ENCODE measurements at places on chromosomes 6 and 20.

- no peak for DNase-seq
Observed at GRCh38 chr20:4613184-4613583, 108.5 kb upstream of the PRND start.

GRCh38 chr6:144581812-144582537 is 296.8 kb downstream of the UTRN start:
- DNase-seq: peak; percentile 18

- DNase-seq: peak; percentile 46
Observed at GRCh38 chr6:14658886-14659561, 541.5 kb downstream of the CD83 start.

DNA sequence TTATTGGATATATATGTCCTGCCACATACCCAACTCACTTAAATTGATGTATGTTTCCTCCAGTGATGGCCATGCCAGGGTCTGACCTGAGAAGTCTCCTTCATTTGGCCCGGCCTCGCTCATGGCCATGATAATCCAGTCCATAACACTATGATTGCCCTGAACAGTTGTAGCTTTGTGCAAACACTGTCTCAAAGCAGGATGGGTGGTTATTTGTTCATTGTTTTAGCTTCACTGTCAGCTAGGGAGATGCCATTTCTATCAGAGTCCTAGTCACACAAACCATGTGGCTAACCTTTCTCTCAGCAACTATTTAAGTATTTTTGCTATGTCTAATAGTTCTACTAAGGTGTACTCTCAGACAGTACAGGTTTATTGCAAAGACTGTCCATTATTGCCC is 47.6 kb upstream of the ZNF337 start:
- DNase-seq: no peak

DNA sequence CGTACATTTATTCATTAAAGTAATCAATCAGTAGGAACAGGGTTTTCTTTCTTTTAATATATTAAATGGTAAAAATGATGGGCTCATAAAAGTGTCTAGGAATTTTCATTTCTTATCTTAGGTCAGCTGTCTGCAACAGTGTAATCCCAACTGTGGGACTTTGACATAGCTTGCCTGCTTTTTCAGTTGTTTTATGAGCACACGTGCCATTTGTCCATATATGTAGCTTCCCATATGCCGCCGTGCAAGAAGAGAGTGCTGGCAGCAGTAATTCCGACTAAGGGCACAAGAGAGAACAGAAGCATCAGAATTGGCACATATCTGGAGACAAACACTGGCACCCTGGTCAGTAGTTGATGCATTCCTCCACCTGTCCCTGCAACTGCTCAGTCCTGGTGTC is 20.9 kb upstream of the EEF1E1 start:
- no peak for DNase-seq

DNA sequence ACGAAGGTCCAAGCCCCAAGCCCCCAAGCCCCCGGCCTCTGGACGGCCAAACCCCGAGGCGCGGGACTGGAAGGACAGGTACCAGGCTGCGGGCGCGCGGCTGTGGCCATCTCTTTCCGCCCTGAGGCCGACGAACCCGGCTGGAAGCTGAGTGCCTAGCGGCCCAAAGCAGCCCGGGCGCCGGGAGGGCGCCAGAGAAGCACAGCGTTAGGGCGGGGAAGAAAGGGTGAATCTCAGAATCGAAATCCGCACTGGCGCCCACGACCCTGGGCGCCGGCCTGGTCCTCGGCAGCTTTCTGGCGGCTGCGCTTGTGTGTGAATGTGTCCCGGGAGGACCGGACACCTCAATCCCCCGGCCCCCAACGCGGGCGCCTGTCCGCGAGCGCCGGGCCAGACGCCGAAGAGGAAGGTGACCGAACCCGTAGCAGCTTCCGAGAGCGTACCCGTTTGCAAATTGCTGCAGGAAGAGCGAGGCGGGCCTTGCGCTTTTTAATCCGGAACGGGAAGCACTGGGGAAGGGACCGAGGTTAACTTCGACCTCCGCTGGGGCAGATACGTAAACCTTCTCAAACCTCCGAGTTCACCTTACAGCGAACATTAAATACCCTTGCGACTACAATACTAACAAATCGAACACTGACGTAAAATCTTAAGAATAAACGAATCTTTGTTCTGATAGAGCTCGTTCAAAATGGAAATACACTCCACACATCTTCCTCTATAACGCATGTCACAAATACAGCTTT is 2.9 kb downstream of the NRN1 start:
- peak; percentile 54 for DNase-seq

DNA sequence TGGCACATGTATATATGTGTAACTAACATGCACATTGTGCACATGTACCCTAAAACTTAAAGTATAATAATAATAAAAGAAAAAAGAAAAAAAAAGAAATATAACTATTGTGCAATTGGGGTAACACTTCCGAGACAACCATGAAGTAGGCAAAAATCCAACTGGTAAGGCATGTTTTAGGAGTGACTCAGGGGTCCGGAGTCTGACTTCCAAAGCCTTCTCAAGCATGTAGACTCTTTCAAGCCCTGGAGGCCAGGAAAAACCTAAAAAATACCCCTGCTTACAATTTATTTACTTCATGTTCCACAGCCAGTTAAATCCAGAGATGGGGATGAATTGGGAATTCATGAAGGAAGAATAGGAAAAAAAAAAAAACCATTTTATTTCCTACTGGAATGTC is 161.3 kb upstream of the PHACTR1 start:
- DNase-seq: peak; percentile 86

DNA sequence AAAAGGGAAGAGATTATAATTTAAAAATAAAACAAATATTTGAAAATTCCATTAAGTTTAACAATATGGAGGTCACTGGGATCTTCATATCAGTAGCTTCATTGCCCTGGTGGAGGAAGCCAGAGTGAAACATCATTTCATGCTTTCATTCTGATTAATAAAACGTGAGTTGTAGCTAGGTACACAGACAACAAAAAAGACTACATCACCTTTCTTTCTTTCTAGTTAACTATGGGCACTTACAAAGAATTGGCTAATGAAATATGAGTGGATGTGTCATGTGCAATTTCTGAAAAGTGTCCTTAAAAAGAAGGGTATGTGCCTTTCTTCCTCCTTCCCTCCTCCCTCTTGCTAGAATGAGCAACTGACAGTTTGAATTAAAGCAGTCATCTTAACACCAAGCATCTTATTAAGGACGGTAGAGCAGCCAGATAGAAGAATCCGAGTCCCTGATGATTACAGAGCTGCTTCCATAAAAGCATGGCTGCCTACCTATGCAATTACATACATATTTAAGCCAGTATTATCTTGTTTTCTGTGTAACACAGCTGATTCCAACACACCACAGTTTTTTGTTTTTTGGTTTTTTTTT is 3.4 kb downstream of the SERAC1 start:
- no peak for DNase-seq

DNA sequence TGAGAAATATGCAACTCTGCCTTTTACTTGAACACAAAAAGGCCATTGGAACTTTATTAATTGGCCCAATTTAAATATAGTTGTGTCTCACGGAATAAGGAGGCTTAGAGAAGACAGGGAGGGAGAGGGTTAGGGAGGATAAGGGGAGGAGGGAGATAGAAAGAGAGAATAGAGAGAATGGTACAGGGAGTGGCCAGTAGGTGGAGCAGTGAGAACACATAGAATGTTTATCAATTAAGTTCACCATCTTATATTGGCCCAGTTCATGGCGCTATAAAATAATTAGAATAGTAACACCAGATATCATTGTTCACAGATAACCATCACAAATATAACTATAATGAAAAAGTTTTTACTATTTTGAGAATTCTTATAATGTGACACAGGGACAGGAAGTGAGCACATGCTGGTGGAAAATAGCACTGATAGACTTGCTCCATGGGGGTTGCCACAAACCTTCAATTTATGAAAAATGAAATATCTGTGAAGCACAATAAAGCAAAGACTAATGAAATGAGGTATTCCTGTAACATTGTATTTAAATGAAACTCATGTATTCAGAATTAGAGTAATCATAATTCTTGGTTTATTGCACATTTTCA is 374.1 kb upstream of the MANEA start:
- peak; percentile 59 for DNase-seq

DNA sequence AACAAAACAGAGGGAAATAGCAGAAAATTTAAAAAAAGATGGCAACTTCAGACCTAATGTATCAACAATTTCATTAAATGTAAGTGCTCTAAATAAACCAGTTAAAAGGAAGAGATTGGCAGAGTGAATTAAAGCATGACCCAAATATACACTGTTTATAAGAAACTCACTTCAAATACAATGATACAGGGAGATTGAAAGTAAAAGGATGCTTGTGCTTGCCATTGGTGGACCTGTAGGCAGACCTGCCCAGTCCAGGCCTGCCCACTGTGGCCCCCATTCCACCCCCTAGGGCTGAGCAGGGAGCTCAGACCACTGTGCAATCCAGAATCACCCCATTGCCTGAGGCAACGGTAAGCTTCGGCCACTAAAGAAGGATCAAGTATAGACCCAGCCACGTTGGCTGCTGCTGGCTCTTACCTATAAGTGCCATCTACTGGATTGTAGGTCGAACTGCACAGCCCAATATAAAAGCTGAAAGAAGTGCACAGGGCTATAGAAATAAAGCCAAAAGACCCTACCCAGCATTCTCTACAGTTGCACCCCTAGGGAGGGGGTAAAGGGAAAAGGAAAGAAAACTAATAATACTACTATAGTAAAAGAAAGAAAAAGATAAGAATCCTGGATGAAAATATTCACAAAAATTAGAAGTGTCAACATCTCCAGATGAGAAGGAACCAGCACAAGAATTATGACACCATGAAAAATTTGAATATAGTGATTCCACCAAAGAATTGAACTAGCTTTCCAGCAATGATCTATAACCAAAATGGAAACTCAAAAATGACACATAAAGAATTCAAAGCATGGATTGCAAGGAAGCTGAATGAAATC is 36.1 kb downstream of the PSMB1 start:
- peak; percentile 74 for DNase-seq

DNA sequence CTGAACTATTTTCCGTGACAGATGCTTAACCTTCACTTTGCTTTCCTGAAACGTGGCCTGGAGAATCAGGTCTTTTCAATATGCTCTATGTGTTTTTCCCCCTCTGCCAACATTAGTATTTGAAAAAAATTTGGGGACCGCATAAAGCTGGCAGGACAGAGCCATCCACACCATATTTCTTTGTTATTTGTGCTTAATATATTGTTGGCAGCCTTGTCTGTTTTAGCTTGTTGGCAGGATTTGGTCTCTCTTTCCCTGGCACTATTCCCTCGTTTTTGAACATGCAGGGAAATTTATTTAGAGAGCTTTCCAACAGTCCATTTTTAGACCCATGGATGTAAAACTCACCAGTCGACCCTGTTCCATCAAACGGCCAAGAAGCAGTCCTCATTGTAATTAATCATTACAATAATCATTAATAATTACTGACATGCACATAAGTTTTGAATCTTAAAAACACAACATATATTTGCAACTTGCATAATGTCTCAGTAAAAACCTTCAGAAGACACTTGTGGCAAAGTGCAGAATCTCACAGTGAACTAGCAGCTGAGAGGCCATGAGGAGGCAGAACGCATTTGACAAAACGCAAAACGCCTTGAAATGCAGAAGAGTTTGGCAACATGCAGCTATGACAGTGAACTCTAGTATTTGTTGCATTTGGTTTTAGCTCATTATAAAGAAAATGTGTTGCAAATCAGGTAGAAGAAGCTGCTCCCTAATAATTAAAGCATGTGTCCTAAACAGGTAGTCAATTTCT is 514.2 kb downstream of the C6orf118 start:
- DNase-seq: no peak

GRCh38 chr6:28001751-28002150 is 44.7 kb downstream of the OR2B6 start:
- no peak for DNase-seq

GRCh38 chr20:63322146-63322932 is 29.4 kb downstream of the COL20A1 start:
- DNase-seq: no peak

DNA sequence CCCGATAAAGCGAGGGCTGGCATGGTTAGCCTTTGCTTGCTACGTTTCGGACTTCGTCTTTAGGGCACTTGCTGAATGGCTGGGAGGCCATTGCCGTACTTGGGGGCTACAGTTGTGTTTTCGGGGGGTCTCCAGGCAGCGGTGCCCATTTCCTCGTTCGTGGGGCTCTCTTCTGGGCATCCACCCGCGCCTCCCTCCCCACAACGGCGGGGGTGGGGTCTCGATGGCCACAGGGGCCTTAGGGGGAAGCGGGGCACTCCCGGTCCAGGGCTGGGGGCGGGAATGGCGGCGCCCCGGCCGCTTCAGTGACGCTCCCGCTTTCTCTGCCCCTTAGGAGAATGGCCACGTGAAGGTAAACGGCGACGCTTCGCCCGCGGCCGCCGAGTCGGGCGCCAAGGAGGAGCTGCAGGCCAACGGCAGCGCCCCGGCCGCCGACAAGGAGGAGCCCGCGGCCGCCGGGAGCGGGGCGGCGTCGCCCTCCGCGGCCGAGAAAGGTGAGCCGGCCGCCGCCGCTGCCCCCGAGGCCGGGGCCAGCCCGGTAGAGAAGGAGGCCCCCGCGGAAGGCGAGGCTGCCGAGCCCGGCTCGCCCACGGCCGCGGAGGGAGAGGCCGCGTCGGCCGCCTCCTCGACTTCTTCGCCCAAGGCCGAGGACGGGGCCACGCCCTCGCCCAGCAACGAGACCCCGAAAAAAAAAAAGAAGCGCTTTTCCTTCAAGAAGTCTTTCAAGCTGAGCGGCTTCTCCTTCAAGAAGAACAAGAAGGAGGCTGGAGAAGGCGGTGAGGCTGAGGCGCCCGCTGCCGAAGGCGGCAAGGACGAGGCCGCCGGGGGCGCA is 2.4 kb downstream of the MARCKS start:
- DNase-seq: peak; percentile 72

DNA sequence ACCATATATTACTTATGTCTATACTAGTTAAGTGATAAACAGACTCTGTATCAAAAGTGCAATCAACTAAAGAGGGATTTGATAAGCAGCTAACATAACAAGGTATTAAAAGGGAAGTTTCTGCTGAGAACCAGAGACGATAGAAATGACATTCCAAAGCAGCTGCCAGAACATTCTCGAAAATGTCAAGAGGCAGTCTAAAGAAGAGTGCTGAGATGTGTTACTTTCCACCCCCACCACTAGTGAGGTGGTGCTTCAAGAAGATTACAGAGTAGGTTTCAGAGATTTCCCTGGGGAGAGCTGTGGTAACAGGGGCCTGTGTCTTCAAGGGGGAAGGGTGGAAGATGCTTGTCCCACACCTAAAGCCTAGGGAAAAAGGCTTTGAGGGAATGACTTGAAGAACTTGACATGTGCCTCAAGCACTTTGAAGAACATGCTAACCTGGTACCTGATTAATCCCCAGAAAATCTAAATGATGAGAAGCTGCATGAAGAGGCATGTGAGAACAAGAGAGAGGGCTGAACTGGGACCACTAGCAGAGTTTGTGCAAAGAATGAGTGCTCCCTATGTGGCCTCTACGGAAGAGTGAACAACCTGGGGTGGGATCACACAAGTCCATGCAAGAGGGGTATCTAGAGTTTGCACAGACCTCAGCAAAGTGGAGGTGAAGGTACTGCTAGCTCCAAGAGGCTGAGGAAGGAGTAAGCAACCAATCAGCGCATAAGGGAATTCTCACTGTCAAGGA is 5.0 kb downstream of the FAM184A start:
- DNase-seq: no peak

DNA sequence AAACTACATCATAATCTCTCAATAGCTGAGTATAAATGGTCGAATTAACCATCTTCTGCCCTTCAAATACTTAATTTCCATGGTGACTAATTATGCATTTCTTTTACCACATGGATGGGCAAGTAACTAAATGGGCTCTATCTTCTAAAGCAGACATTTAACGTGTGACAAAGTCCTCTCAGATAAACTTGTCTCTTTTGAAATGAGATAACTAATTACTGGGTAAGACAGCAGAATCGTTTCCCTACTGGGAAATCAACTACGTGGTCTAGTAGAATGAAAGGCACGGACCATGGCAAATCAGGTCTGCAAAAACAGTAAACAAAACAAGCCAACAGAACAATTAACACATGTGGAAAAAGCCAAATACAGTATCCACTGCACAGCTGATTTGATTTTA is 137.7 kb downstream of the BACH2 start:
- no peak for DNase-seq

Data from fibroblast of skin of abdomen (primary cell).